CD8-positive, alpha-beta T cell (primary cell): ENCODE measurements at places on chromosomes 2 and 18. TPM values are rescaled to one million over a fixed set of nuclear protein-coding genes. Genes with fewer than 3 reads are reported as not detected.
A peak's percentile ranks its signal among the peaks of the same experiment; 100 is the strongest.

DNA sequence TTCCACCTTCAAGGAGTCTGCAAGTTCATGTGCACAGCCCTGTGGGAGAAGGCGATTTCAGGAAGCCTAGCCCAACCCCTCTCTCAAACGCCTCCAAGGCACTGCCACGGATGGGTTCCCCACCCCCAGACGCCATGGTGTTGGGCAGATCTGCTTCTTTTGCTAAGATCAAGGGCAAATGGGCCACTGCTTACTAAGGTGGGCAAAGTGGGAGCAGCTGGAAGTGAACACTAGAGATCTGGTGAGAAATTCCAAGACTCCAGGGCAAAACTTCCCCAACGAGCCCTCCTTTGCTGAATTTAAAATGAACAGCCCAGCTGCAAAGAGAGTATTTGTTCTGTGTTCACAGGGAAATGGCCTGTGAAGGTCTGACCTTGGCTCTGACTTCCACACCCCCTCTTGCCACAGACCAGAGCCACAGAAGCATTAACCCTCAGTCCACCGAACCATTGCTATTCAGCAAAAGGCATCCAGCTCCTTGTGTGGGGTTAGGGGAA is 45.1 kb upstream of the ZBTB7C start:
- DNase-seq, result no peak

DNA sequence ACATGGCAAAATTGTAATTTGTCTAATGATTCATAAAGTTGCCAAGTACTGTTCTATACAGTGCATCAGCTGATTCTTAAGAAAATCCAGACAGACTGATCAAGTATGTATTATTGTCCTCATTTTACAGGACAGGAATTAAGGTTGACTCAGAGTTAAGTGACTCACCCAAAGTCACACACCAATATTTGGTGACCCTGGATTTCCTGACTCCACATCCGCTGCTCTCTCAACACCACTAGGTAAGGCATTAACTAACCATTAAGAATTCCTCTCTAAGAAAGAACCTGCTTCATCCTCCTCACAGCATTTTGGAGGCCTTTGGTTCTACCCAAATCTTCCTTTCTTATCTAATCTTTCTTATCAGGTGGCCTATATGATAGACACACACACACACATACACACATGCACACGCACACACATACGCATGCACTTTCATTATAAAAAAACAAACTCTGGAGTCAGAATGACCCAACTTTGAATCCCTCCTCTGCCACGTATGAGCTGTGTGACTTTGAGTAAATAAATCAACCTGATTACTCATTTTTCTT is 150.8 kb downstream of the ANKRD44 start:
- peak; percentile 25 for DNase-seq

- no peak for DNase-seq
Observed at GRCh38 chr2:203918839-203919238, 17.7 kb upstream of the ICOS start.

- no peak for DNase-seq
Observed at GRCh38 chr18:2135309-2135708, 436.0 kb downstream of the METTL4 start.

DNA sequence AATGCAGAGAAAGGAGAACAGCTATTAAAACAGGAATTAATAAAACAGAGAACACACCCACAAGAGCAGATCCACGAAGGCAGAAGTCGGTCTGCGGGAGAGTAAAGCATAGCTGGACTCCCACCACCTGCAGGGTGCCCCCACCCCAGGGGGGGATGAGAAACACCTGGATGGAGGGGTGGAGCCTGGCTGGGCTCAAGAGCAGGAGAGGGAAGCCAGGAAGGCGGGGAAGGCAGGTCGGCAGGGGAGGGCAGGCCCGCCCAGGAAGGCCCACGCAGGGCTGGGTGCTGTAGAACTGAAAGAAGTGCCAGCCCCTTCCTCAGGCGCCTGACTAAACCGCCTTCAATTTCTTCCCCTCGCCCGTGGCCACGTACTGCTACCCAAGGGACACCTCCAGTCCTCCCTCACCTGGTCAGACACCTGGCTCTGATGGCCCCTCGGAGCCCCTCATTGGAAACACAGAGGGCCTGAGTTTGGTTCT is 175.4 kb downstream of the HDAC4 start:
- DNase-seq, result no peak

GRCh38 chr2:201263779-201264178 is 3.4 kb downstream of the CASP8 start:
- peak; percentile 60 for DNase-seq

- no peak for DNase-seq
Observed at GRCh38 chr2:56985609-56986008, 801.8 kb downstream of the CCDC85A start.

GRCh38 chr2:219430633-219431615 is 3.7 kb upstream of the SPEG start:
- DNase-seq, result peak; percentile 29

GRCh38 chr2:235493402-235493774 is 455 bp upstream of the AGAP1 start:
- no peak for DNase-seq

DNA sequence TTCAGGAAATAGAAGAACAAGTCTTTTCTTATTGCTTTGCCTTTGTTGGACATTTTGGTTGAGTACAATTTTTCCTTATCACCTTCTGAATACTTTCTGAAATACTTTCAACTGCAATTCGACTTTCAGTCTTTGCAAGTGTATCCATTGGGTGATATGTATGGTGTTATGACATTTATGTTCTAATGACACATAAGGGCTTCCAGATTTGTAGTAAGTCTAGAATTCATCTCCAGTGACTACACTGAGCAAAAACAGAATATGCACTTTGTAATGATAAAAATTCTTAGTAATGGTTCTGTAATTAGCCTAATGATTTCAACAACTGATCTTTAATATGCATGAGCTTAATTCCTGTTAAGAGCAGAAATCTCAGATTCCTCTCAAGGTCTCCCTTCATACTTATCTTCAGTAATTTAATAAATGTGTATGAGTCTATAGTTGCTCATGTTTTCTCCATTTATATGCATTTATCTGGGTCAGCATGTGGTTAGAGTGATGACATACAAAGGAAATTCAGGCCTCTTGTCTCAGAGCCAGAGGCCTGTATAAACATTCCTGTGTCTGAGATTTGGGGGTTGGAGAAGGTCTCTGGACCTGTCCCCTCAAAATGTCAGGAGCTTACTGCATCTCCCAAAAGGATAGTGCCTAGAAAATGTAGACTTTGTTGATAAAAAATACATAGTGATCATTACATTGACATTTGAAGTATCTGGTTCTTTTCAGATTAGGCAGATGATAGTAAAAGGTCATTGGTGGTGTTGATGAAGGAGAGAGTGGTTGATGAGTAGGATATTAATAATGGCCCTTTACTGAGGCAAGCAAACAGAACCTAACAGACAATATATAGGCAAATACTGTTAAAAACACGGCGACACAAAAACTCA is 114.9 kb downstream of the QPCT start:
- DNase-seq, result no peak

The EMX1 gene
- not detected for total RNA-seq

The ANO7 gene
- not detected for total RNA-seq

The WDR54 gene
- total RNA-seq, result 19.8 TPM

The RGPD4 gene
- total RNA-seq, result 0.30 TPM

The CCL20 gene
- 2.4 TPM for total RNA-seq
